ENCODE measurements at places on chromosomes 5 and 9.

DNA sequence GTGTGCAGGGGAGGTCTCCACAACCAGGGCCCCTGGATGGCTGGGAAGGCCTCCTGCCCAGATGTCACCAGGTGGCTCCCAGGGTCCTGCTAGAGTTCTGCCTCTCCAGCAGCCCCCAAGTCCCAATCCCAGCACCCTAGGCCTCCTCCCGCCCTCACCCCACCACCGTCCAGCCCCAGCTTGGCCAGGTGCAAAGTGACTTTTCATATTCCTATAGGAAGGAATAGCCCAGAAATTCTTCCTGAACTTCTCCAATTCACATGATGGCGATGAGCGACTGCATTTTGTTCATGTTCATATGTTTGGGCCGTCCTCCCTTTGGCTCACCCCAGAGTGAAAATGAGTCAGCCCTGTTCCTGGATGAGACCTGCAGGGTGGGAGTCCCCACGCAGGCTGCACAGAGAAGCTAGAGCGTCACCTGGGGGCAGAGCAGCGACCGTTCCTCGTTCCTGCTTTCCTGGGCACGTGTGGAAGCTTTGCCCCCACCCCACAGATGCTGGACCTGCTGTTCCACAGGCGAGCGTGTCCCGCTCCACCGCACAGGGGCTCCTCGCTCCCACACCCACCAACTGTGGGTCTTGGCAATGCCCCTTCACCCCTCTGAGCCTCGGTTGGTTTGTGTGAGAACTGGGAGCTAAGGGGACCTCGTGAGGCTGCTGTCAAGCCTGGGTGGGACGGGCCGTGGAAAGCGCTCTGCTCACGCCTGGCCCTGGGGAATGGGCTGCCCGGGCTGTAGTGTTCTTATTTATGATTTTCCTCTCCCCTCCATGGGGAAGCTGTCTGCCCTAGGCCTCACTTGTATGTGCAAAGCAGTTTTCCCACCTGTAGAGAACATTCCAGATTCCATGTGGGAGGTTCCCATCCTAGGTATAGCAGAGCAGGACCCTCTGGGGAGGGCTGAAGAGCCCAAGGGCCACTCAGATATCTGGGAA lies 6.9 kb downstream of the MRPS2 start:
- no peak for DNase-seq

DNA sequence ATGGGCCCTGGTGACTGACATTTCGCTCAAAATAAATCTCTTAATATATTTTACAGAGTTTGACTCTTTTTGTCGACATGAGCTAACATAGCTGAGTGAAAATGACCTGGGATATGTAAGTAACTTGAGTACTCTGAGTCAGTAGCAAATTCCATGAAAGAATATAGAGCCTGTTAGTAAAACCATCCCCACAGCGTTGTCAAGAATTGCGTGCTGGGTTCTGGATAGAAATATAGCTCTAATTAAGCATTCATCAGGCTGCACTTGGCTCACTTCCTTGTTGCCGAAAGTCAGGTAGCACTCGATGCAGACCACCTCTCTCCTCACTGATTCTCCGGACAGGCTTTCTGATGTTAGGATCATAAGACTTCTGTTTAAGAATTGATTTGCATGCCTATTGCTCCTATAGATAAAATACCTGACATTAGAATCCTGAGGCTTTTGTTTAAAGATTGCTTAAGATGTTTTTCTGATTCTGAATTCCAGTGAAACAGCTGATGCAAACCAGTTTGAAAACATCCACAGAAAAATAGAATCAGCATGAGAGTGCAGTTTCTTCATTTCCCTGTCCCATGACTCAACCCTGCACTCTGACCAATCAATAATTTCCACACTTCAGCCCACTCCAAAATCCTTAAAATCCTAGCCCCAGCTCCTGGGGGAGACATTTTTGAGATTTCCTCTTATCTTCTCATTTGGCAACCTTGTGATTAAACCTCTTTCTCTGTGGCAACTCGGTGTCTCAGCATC lies 310.6 kb downstream of the DIRAS2 start:
- no peak for DNase-seq

DNA sequence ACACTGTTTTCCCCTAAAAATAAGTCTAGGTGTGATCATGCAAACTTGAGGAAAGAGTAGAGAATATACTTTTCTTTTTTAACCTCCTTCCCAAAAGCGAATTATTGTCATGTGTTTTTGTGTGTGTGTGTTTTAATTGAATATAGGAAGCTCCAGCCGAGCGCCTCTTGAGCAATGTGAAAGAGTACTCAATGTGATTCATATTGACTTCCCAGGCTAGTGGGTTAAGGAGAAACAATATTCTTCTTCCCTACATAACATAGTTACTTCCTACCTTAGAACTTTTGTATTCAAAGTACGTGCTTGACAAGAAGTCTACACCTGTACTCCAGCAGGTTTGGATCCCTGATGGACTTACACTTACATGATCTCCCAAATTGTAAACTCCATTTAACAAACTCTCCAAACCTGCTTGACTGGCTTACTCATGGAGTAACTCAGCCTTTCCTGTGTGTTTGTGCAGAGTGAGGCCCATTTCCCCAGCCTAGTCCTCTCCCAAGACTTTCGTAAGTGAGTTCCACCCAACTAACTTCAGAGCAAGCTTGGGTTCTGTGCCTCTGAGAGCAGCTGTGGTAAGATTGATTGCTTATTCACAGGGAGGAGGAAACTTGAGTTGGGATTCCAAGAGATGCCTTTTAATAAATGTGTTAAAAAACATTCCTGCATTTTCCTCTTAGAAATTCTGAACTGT lies 9.3 kb downstream of the SLC28A3 start:
- no peak for DNase-seq

DNA sequence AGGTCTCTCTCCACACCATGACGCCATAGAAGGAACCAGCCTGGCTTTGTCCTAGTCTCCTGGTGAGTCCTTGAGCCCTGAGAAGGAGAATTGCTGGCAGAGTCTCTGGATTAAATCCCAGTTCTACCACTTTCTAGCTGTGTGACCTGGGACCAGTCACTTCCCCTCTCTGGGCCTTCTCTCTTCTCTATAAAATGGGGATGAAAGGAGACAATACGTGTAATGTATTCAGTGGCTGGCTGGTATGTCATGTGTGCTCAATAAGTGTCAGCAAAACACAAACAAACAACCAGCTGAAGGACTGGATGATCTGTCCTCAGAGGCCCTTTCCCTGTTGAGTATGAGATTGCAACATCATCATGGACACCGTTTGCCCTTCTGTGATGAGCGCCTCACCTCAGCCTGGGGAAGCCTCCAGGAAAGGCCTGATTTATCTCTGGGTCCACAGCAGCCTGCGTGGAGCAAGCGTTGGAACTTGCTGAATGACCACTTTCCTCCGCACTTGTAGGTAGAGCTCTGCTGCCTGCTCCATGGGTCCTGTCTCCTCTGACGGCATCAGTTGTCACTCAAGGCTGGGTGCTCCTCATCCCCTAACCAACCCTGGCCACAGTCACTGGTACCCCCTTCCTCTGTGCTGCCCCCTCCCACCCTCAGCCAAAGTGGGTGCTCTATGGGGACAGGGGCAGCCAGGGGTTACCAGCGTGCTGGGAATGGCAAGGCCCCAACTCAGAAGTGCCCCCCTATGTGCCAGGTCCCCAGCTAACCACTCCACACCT lies 3.6 kb upstream of the NR5A1 start:
- no peak for DNase-seq

DNA sequence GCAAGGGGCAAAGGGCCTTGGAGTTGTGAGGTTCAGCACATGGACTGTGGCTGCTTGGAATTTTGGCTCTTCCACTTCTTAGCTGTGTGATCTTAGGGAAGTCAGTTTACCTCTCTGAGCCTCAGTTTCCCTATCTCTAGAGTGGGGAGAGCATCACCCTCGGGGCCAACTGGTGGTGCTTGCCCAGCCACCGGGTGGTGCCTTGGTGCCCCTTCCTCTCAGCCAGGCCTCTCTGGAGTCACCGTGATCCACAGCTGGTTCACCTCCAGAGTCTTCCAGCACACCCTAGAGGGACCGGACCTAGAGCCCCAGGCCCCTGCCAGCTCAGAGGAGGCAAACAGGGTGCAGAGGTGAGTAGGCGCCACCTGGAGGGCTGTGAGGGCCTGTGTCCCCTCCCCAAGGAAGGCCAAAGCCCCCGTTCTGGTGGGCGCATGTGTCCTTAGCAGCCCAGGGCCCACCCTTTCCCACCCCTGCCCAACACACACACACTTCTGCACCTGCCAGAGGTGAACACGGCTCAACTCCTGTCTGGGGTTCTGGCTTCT lies 7.7 kb downstream of the ADGRD2 start:
- no peak for DNase-seq

DNA sequence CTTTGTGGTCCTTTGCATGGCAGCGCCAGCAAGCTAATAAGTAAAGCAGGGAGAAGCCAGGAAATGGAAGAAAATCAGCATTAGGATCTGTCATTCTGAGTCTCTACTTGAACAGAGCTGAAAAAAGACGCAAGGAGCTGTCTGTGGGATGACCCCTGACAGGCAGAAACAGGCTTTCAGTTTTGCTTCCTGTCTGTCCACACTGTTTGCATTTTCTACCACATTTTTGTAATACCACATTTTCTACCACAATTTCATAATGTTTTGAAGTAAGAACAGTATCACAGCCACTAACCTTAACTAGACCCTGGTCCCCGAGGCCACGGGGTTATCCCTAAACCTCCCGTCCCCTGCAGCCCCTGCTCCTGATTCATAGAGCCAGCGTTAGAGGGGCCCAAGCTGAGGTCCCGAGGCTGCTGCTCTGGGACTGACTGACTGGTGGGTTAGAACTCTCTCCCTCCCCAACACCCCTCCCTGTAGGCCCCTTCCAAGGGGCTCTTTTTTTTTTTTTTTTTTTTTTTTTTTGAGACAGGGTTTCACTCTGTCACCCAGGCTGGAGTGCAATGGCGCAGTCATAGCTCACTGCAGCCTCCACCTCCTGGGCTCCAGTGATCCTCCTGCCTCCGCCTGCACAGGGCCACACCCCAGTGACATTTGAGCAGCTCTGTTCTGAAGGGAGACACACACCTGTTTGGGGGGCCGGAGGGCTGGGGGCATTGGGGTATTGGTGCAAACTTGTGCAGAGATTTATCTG lies 4.0 kb upstream of the CLIC3 start:
- DNase-seq, result peak; percentile 21

DNA sequence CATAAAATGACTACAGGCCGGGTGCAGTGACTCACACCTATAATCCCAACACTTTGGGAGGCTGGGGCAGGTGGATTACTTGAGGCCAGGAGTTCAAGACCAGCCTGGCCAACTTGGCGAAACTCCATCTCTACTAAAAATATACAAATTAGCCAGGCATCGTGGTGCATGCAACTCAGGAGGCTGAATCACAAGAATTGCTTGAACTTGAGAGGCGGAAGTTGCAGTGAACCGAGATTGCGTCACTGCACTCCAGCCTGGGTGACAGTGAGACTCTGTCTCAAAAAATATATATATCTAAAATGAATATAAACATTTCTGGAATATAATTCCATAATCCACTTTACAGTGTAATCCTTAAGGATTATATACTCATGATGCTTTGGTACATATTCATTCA lies 66.5 kb downstream of the TEX10 start:
- DNase-seq, result no peak

DNA sequence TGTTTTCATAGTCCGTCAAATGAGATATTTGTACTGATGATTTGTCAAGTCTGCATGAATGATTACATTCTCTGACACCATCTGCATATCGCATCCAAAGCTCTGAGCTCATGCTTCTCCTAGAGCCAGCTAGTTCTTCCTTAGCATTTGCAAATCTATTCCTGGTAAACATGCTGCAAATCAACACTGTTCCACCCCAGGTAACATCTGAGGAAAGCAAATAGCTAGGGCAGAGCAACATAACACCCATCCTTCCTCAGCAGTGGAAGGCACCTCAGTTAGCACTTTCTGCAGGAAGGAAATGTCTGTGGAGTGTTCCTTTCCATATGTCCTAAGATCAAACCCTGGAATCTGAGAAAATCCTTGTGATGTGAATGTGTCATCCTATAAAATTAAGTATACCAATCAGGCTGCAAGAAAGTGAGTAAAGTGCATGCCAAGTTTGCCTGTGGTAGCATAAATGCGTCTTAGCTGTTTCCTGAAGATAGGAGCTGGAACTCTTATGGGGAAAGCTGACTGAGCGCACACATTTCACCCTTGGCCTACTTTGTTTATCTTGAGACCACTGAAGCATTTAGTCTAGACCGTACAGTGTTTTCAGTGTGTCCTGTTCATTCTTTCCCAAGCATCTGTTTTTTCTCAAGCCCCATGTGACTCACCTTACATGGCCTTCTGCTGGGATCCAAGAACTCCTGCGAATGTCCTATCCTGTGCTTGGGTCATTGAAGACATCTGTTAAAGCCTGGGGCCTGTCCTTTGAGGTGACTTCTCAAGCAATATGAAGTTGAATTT lies 50.9 kb upstream of the STARD4 start:
- DNase-seq, result no peak

DNA sequence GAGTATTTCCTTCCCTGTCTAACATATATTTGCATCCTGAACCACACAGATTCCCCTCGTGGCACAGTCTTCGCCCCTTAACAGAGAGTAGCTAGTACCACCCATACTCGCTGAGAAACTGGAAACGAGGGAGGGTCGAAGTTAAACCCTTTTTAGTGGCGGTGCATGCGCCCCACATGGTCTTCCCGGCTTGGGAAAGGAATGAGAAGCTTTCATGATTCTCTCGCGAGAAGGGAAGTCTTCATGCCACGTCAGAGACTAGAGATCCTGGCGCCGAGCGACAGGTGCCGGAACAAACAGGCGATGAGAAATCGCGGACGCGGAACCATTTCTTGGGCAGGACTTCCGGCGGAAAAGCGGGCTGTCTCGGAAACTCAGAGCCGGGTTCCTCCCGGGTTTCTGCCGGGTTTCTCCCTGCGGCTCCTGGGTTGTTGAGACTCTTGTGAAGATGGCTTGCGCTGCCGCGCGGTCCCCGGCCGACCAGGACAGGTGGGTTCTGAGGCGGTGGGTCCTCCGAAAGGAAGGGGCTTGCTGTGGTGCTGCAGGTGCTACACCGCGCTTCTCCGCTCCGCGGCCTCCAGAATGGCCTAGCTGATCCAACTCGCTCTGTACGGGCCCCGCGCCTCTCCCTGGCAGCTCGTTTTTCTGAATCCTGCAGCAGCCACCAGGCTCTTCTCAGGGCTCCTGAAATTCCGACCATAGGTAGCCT lies at the start of gene SRP19:
TSS of gene SRP19 (plus strand) at position 359 of the 709 bp plus-strand sequence. CDS start at position 449, 90 bp downstream.
- DNase-seq, result peak; percentile 78

GRCh38 chr9:109771087-109771486 lies 8.9 kb upstream of the PALM2AKAP2 start:
- DNase-seq, result no peak

DNA sequence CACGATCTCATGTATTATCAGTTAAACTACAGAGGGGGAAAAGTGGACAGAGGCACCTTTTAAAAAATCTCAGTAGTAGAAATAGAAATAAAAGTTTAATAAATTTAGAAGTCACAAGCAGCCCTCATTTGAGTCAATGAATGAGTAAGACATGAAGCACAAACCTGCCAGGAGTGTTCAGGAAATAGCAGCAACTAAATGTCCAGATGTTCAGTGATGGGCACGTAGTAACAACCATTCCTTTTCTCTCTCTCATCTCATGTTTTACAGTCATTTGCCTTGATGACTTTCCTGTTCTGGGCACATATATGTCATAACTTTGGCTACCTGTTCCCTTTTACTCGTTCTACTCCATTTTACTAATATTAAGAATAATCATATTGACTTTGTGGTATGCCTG lies 17.7 kb downstream of the ISOC1 start:
- no peak for DNase-seq

GRCh38 chr5:79850316-79850822 lies 140.7 kb downstream of the MTX3 start:
- no peak for DNase-seq

- no peak for DNase-seq
Observed at GRCh38 chr5:75524071-75524470, 12.4 kb downstream of the POLK start.
